ENCODE measurements at places on chromosomes 2 and 18. TPM values are rescaled to one million over a fixed set of nuclear protein-coding genes. Genes with fewer than 3 reads are reported as not detected.

Gene IL36G
- total RNA-seq = not detected

Gene CFC1
- total RNA-seq = not detected

Gene PGAP1
- total RNA-seq = 31.4 TPM

Gene ADCYAP1
- not detected for total RNA-seq

Gene IL1F10
- not detected for total RNA-seq

Gene APCDD1
- total RNA-seq = not detected

Gene PHOSPHO2
- 4.2 TPM for total RNA-seq

Gene TUBA3E
- total RNA-seq = not detected

Gene TRABD2A
- total RNA-seq = 67.9 TPM

Gene SEPTIN10
- total RNA-seq = 2.9 TPM

Gene CCL20
- 2.0 TPM for total RNA-seq

Gene MEP1B
- total RNA-seq = not detected

Gene CD8B2
- total RNA-seq = not detected

Gene FABP1
- not detected for total RNA-seq

Gene PROM2
- total RNA-seq = 0.59 TPM

Gene SERPINE2
- 18.3 TPM for total RNA-seq
